ENCODE measurements at places on chromosomes 4 and X. TPM values are rescaled to one million over a fixed set of nuclear protein-coding genes. Genes with fewer than 3 reads are reported as not detected.

Gene ADH1A
- not detected for polyA plus RNA-seq

Gene AWAT2
- polyA plus RNA-seq = not detected

Gene GAGE12F
- not detected for polyA plus RNA-seq

Gene UBA1
- 160 TPM for polyA plus RNA-seq

Gene BMX
- polyA plus RNA-seq = 0.64 TPM

Gene DDIT4L
- polyA plus RNA-seq = 1.2 TPM

Gene RAB33A
- polyA plus RNA-seq = 1.0 TPM

Gene GUCY1B1
- polyA plus RNA-seq = 11.6 TPM

Gene ERCC6L
- not detected for polyA plus RNA-seq

Gene UNC5C
- 5.0 TPM for polyA plus RNA-seq

Gene NEK1
- 6.9 TPM for polyA plus RNA-seq

Gene NAA11
- not detected for polyA plus RNA-seq
